ENCODE measurements at places on chromosomes 7 and 10. TPM values are rescaled to one million over a fixed set of nuclear protein-coding genes. Genes with fewer than 3 reads are reported as not detected.

LDB3 gene
- 0.34 TPM for total RNA-seq

STEAP2 gene
- 5.2 TPM for total RNA-seq

HMX2 gene
- 0.34 TPM for total RNA-seq

AQP1 gene
- total RNA-seq: 1.6 TPM

SLC26A4 gene
- 0.25 TPM for total RNA-seq

GRCh38 chr10:12512332-12513002 lies 163.1 kb downstream of the CAMK1D start:
- no peak for DNase-seq

- DNase-seq: no peak
These were observed 355.0 kb downstream of the RNLS start for GRCh38 chr10:88228130-88228529.

GRCh38 chr10:117300671-117301070 lies 59.8 kb downstream of the SLC18A2 start:
- DNase-seq: no peak

DNA sequence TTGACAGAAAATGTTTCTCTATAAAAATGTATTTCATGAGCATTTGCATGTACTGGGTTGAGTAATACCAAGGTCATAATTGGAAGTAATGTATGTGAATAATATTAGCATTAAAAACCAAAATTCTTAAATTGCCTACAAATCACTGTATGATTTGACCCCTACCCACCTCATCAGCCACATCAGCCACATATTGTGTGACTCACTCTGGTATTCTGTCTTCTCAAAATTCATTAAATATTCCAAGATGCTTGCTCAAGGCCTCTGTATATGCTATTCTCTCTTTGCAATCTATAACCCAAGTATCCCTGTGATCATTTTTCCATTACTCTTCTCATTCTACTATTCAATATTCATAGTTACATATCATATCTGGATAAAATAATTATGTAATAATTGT lies 21.4 kb downstream of the POT1 start:
- DNase-seq: no peak

GRCh38 chr7:69775231-69775771 lies 177.0 kb downstream of the AUTS2 start:
- no peak for DNase-seq

GRCh38 chr7:148255333-148255732 lies 335.2 kb upstream of the C7orf33 start:
- DNase-seq: no peak

DNA sequence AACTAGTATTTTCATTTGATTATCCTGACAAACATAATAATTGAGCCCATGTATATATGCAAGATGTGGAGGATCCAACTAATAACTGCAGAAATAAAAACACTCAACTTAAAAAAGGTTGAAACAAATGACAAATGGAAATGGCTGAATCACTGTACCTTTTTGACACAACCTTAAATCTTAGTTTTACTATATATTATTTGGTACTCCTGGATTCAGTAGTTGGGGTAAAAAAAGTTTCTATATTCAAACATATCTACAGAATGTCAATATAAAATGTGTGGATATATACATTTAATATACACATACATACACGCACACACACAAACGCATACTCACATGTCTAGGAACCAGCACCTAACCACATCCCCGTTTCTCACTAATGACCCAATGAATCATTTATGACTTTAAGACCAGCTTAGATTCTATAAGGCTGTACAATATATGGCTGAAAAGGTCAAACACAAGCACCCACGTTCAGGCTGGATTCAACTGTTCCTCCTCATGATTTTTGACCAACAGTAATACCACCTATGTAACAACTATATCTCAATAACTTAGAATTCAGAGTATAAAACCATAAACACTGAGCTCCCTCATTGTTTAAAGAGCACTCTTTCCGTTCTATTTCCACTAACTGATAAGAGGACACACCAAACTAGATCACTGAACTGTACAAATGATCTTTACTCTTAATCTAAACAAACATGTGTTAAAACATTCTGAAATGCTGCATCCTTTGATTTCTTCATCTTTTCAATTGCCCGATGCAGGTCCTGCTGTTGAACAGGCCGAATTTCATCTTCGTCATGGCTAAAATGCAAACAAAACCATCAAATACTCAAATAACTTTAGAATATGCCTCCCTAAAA lies 63.8 kb downstream of the ATAD1 start:
- no peak for DNase-seq

DNA sequence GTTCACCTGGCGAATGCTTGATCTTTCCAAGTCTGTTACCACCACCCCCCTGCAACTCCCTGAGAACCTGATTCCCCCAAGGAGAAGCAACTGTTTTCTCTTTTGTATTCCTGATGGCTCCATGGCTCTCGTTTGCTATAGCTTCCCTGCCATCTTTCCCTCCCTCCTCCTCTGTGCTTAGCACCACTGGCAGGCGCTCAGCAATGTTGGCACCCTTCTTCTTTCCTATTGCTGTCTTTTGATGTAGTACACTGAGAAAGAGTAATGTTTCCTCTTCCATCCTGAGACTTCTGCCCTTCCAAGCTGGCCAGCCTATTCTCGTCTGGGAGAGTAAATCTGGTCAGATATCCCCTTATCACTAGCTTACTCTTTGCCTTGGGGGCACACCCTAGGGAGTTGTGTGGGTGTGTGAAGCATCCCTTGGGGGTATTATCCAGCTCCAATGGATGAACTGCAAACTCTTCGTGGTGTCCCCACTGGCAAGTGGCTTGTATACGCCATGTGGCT lies 74.0 kb downstream of the BMPER start:
- no peak for DNase-seq

DNA sequence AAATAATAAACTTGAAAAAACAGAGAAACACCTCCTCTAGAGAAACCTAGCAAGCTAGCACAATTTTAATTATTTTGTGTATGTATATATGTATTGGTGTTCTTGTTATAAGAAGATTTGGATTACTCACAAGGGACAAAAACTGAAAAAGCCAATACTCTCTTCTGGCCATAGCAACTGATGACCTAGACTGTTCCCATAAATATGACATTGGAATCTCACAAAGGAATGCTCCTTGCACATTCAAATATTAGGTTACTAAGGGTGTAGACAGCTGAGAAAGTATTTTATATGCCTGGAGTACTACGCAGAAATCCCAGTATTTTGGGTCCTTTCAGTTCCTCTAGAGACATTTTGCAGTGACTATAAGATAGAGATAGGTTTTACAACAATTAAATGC lies 279.4 kb downstream of the FZD1 start:
- DNase-seq: no peak

- no peak for DNase-seq
These were observed 39.0 kb downstream of the CABCOCO1 start for GRCh38 chr10:61701706-61702105.

GRCh38 chr10:125967533-125967932 lies 71.2 kb downstream of the FANK1 start:
- DNase-seq: no peak

- DNase-seq: no peak
These were observed 95.7 kb downstream of the BUB3 start for GRCh38 chr10:123249894-123250293.

DNA sequence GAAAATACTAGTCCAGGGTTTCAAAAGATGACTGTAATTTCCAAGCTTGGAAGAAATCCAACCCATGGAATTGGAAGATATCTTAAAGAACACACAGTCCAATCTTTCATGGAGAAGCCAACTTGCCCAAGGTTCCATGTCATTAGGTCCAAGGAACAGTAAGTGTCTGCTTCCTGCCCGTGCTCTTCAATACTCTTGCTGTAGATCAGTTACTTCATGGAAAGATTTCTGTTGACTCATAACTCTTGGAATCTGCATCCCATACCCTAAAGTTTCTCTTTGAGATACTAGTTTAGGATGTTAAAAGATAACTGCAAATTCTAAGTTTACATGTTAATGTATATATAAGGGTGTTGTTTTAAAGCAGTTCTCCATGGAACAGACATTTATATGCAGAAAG lies 127.9 kb upstream of the SLC13A1 start:
- no peak for DNase-seq

- no peak for DNase-seq
These were observed 110.8 kb downstream of the PDGFA start for GRCh38 chr7:408751-409311.

DNA sequence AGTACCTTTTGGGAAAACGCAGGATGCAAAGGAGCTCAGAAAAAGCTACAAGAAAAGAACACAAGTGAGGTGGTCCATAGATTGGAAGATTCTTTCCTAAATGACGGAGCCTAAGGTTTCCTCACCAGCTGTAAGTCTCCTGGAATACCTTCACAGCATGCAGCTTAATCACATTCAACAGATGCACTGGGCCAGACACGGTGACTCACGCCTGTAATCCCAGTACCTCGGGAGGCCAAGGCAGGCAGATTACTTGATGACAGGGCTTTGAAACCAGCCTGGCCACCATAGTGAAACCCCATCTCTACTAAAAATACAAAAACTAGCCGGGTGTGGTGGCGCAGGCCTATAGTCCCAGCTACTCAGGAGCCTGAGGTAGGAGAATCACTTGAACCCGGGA lies 228.7 kb downstream of the FRMD4A start:
- DNase-seq: no peak

All from kidney epithelial cell (primary cell).